ENCODE measurements at places on chromosomes 7 and 10.

DNA sequence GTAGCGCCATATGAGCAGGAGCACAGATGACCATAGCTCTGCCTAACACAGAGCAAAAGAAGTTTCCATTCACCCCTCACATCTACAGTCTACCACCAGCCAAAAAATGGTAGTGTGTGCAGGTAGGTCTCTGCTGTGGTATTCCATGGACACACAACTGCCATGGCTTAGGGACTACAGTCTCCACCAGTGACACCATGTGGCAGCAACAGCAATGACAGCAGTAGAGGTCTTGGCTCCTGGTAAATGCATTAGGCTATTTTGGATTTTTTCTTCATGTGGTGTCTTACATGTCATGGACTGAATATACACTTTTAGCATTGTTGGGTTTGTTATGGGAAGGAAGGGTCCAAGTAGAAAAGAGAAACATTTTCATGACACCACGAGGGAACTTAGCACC lies 70.1 kb upstream of the CABCOCO1 start:
- peak; percentile 38 for DNase-seq

DNA sequence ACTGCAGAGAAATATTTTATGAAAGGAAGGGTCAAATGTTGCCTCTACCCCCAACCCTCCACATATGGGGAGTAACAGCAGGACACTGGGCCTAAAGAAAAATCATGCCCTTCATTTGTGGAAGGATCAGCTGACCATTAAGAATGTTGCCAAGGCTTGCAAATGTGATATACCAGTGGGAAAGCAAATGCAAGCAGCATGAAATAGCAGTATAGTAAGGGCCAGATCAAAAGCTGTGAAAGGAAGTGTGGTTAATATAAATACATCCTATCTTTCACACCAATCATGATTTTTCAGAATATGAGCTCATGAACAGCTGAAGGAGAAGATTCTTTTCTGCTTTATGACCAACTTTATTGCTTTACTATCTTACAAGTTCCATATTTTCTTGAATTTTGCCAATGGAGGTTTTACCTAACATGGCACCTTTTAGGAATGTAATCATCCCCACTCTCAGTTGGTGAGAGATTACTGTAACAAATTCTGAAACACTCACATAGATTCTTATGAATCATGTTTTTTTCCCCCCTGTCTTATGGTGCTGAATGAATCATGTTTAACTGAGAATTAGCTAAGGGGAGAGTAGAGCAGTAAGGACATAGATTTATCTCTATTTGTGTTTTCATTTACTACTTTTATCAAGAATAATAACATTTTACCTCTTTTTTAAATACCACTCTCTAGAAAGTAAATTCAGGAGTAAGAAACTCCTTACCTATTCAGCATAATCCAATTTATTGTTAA lies 12.1 kb upstream of the ATAD1 start:
- no peak for DNase-seq

DNA sequence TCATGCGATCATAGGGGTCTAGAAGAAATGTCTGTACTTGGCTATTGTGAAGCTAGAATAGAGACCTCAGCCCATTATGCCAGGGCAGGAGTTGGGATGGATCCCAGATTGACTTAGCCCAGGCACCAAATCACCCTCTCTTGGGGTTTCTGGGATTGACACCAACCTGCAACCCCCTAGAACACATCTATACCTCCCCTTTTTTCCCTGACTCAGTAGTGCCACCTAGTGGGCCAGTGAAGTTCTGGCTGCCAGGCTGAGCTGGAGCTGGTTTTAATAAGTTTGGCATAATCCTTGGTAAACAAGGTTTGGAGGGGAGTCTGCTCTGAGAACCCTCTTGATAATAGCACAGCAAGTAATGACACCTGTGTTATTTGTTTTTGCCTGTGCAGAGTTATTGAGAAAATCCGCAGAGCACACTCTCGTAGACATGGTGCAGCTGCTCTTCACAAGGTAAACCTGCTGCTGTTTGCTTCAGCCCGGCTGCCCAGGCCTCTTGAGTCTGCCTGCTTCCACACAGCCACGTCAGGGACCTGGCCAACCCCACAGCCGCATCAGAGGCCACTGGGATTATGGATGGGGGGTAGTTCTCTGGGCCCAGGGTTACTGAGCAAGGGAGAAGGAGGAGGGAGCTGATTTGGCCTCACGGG lies 43.3 kb upstream of the NFKB2 start:
- peak; percentile 74 for DNase-seq

DNA sequence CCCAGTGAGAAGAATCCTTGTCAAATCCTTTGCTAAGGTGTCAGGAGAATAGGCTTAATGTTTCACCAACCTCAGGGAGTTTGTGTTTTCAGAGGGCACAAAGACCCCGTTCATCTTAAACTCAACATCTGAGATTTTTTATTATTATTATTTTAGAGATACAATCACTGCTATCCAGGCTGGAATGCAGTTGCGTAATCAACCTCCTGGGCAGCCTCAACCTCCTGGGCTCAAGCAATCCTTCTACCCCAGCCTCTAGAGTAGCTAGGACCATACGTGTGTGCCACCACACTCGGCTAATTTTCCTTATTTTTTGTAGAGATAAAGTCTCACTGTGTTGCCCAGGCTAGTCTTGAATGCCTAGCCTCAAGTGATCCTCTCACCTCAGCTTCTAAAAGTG lies 599.2 kb downstream of the KCNMA1 start:
- DNase-seq = no peak

DNA sequence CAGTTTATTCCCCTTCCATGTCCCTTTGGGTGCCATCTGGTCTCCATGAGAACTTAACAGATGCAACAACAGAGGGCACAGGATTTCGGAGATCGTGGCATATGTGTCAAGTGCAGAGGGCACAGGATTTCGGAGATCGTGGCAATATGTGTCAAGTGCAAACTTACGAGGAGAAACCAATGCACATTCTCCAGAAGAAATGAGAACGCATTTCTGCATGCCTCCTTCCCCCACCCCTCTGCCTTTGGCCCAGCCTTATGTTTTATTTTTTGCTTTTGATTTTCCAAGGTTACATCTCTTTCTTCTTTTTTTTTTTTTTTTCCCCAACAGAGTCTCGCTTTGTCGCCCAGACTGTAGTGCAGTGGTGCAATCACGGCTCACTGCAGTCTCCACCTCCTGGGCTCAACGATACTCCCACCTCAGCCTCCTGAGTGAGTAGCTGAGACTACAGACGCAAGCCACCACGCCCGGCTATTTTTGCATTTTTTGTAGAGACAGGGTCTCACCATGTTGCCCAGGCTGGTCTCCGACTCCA lies 586 bp upstream of the ANKRD26 start:
- DNase-seq = no peak

- DNase-seq = no peak
These were observed 71.8 kb downstream of the SMURF1 start for GRCh38 chr7:99072126-99072525.

GRCh38 chr7:121410829-121411596 lies 14.9 kb upstream of the FAM3C start:
- DNase-seq = no peak

DNA sequence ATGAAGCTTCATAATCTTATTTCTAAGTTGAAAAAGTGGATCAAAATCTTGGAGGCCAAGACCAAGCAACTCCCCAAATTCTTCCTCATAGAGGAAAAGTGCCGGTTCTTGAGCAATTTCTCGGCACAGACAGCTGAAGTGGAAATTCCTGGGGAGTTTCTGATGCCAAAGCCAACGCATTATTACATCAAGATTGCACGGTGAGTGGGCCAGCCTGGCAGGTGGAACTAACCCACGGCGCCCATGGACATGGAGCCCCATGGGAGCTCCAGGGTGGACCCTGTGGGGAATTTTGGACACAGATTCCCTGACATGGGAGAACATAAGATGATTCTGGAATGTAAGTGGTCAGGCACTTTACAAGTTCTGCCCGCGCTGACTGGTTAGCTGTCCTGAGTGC lies 125.9 kb downstream of the TRRAP start:
- DNase-seq = no peak

GRCh38 chr10:99941942-99942820 lies 67.6 kb downstream of the DNMBP start:
- no peak for DNase-seq

DNA sequence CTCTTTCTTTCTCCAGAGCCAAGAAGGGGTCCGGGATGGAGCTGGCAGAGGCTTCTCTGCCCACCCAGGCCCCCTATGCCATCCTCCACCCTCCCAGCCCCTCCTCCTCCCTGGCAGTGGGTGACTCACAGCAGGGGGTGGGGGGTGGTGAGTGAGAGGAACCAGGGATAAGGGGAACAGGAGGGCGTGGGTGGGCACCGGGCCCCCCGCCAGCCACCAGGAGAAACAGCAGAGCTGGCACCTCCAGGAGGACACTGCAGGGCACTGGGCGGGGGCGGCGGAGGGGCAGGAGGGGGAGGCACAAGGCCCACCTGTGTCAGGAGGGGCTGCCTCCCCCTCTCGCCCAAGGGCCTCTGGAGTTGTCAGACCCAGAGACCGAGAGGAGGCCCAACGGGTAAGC lies 56.0 kb downstream of the CAMK2B start:
- DNase-seq = no peak

DNA sequence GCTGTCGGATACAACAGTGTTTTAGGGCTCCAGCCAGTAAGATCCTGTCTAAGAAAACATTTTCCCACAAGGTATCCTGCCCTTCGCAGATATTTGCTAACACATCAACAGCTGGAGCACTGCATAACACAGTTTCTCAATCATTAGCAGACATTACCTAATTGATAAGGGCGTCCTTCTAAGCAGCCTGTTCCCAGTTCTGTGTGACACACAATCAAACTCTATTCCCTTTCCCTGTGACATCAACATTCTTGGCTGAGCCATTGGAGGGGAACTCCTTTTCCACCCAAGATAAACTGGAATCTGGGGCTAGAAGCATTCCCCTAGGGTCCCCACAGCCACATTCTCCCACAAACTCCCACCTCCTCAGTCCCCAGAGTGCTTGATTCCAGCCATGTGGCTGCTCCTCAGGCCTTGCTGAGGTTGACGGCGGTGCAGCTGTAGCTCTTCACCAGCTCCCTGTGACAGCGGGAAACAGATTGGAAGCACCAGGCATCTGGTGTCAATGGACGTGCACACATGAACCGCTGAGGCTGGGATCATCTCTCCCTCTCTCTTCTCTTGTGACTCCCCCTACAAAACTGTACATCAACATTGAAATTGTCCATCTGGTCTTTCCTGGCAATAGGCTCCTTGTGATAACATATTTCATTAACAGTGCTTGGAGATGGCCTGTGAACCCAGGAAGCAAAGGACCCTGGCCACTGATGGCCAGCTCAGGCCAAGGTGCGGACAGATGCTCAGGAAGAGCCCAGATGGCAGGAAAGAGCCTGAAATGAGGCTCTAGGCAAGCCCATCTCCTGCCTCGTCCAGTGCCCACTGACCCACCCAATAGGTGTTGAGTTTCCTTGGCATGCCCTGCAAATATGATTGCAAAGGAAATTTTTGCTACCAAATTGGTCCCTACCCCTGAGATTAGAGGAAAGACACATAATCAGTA lies 131.1 kb upstream of the TBX20 start:
- DNase-seq = no peak

DNA sequence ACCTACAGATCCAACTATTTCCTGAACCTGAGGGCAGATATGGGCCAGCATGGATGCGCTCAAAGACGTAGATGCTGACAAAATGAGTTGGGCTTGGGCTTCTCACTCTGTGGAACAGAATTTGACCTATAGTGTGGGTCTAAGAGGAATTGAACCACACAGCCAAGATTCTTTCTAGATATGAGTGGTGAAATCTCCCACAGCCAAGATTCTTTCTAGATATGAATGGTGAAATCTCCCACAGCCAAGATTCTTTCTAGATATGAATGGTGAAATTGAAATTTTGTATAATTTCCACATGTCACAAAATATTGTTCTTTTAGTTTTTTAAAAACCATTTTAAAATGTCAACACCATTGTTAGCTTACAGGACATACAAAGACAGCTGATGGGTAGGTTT lies 215.4 kb upstream of the LRGUK start:
- peak; percentile 63 for DNase-seq
